ENCODE measurements at places on chromosomes 1 and 21. TPM values are rescaled to one million over a fixed set of nuclear protein-coding genes. Genes with fewer than 3 reads are reported as not detected.
A peak's percentile ranks its signal among the peaks of the same experiment; 100 is the strongest.

- DNase-seq = no peak
Observed at GRCh38 chr1:230082211-230082610, 15.2 kb downstream of the GALNT2 start.

GRCh38 chr1:224223819-224224714 lies 41.0 kb downstream of the DEGS1 start:
- DNase-seq = no peak

DNA sequence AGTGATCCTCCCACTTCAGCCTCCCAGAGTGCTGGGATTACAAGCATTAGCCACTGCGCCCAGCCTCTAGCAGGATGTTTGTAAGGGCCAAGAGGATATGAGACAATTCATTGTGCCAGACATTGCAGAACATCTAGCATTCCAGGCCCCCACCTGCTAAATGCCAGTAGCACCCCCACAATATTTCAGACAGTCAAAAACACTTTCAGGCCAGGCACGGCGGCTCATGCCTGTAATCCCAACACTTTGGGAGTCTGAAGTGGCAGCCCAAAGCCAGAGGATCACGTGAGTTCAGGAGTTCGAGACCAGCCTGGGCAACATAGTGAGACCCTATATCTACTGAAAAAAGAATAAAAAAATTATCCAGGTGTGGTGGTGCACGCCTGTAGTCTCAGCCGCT lies 12.9 kb downstream of the PPIE start:
- no peak for DNase-seq

The TRAF5 gene
- total RNA-seq = 16.2 TPM

- DNase-seq = no peak
Observed at GRCh38 chr1:101465941-101466340, 229.1 kb downstream of the S1PR1 start.

GRCh38 chr21:45032977-45033710 lies 41.2 kb upstream of the ADARB1 start:
- DNase-seq = no peak

The ITLN2 gene
- not detected for total RNA-seq

The SPATA1 gene
- total RNA-seq = 1.1 TPM

The DLGAP3 gene
- total RNA-seq = 0.24 TPM

DNA sequence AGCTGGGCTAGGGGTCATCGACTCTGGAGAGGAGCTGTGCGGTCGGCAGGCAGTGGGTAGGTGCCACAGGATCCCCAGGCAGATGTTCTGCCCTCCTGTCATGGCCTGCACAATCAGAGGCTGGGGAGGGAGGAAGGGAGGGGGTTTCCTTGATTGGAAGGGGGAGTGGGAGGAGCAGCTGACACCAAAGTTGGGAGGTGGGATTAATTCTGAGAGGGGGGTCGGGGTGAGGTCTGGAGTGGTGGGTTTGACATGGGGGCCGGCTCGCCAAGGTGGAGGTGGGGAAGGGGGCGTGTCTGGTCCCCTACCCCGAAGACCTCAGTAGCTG lies 651 bp upstream of the HPCA start:
- DNase-seq = no peak

The FAM72A gene
- 1.9 TPM for total RNA-seq

The MAN1C1 gene
- 1.7 TPM for total RNA-seq

DNA sequence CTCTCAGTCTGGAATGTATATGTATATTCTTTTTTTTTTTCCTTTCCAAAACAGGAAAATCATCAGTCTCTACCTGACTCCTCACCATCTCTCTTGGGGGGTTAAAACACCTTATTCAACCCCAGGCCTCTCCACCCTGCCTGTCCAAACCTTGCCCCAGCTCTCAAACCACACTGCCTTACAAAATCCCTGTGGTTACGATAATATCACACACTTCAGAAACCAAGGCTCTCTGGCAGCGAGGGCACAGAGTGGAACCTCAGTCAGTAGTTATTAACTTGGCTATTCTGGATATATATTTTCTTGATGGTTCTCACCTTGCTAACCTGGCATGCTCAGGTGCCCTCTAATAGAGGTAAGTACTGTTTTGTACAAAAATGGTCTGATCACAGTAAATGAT lies 24.7 kb downstream of the KIAA0040 start:
- no peak for DNase-seq

- no peak for DNase-seq
Observed at GRCh38 chr1:109282497-109282951, 421 bp downstream of the PSRC1 start.

DNA sequence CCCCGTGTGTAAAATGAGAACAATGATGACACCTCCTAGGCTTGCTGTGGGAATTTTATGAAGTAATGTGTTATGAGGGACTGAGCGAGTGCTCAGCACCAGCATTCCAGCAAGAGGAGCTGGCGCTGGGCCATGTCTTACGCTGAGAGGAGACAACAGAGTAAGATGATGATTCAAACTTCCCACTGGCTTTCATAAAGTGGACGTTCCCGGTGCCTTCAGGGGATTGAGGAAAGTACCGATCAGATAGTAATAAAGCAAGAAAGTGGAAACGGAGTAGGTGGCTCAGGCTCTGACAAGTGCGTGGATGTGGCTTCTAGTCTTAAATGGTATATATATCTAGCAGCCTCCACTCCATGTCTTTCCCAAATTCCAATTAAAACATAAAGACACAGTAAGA lies 23.8 kb downstream of the EPHA10 start:
- DNase-seq = no peak

DNA sequence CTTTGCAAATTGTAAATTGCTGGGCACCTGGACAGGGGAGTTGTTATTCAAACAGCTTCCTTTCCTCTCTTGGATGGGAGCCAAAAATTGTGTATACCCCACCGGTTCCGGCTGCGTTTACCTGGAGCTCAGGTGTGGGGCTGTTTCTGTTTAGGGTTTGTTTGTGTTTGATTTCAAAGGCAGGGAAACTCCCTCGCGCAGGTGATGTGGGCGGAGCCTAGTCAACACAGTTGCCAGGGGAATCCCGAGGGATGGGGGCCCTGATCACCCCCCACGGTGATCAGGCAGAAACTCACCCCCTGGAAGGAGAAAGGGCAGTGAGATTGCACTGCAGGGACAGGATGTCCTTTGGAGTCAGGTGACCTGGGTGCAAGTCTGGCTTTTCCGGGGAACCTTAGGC lies 28.3 kb downstream of the CDCP2 start:
- peak; percentile 75 for DNase-seq

GRCh38 chr1:228180959-228181644 lies 15.5 kb downstream of the IBA57 start:
- no peak for DNase-seq

The CFAP74 gene
- not detected for total RNA-seq

DNA sequence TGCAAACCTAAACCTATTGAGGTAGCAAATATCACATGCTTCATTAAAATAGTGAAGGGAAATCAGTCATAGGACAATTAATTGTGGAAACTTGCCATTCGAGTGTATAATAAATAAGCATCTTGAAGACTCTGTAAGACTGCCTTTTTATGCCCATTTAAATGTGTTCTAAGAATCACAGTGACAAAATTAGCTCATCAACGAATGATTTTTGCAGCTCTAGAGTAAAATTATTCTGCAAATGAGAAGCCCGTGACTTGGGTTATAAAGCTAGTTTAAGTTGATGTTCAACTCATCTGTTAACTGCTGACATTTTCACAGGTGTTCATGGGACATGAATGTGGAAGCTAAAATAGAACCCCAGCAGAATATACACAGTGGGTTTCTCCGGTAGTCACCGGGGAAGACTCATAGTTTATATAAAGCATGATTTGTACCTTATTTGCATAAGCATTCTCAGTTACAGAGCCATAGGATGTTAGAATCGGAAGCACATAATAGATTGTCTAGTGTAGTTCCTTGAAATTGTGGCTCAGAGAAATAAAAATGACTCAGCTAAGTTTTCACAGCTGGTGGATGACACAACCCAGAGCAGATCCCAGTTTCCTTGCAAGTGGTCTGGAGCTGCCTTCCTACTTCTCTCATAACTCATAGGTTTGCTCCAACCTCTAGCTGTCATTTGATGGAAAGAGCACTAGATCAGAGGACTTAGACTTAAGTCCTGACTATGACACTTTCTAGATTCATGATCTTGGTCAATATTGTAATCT lies 107.3 kb downstream of the UCHL5 start:
- no peak for DNase-seq

DNA sequence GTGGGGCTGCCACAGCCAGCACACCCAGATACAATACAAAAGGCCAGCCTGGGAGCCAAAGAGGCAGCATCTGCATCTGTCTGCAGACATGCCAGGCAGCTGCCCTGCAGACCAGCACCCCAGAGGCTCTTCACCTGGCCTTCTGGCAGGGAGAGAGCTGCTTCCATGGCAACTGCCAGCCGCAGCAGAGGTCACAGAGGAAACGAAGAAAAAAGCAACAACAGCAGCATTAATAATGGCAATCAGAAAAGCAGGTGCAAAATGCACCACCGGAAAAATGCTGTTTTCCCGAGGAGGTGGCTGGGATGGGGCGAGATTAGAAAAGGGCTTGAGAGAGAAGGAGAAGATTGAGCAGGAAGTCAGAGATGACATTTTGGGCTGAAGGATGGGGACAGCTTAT lies 309.5 kb downstream of the PCP4 start:
- no peak for DNase-seq

DNA sequence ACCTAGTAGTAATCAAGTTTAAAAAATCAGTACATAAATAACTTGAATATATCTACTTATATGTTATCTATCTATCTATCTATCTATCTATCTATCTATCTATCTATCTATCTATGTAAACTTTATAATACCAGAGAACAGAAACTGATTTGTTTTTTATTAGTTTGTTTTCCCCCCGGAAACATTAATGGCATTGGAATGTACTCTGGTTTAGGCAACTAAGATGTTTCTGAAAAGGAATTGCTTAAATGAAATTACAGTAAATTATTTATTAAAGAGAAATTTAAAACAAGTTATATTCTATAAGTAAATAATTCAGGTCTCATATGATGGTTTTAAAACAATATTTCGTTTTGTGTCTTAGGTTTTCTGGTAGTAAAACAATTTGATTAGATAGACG lies 681.0 kb upstream of the ADAMTS5 start:
- DNase-seq = no peak

DNA sequence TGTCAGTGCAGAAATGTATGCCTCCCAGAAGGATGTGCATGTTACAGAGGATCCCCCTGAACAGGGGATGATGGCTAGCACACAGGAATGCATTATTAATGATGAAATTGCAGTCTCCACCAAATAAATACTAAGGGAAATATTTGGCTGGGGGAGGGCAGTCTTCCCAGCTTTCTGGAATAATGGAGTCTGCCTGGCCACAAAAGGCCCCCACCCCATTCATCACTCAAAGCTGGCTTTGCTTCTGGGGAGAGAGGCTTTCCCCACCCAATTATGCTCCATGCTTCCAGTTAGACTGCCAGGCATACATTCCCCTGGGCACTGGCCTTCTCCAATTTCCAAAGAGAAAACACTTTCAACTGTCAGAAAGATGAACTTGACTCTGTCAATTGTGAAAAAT lies 302.7 kb downstream of the SIPA1L2 start:
- DNase-seq = no peak

The DSTYK gene
- 7.0 TPM for total RNA-seq

DNA sequence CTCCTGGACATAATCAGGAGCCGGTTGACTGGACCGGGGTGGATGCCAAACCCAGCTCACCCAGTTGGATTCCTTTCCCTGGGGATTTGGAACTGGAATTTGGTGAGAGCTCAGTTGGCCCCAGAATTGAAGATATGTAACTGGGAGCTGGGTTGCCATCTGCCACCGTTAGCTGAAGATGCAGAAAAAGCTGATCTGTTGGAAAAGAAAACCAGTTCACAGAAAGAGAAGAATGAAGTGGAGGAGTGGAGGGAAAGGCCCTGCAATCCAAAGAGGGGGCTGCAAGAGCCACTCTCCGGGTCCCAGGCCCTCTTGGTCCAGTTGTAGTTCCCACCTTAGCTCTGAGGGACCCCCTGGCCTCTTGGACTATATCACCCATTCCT lies 16.0 kb downstream of the TEX35 start:
- DNase-seq = no peak

The LORICRIN gene
- total RNA-seq = not detected

GRCh38 chr1:165631342-165632151 lies 513 bp downstream of the MGST3 start:
- peak; percentile 60 for DNase-seq

DNA sequence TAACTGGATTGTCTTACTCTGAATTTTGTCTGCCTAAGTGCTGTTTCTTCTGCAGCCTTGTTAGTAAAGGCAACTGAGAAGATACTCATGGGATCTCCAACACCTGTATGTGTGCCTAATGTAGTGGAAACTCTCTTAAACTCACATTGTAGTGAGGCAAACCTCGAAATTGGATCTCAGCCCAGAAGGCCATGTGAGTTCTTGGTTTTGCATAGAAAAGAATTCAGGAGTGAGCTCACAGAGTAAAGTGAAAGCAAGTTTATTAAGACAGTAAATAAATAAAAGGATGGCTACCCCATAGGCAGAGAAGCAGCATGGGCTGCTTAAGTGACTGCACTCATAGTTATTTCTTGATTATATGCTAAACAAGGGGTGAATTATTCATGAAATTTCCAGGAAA lies 1344.7 kb downstream of the NCAM2 start:
- no peak for DNase-seq

- no peak for DNase-seq
Observed at GRCh38 chr1:155260276-155260675, 1.9 kb downstream of the SCAMP3 start.

GRCh38 chr1:200861937-200862647 lies 10.7 kb upstream of the GPR25 start:
- DNase-seq = no peak

The SNX7 gene
- 45.9 TPM for total RNA-seq

DNA sequence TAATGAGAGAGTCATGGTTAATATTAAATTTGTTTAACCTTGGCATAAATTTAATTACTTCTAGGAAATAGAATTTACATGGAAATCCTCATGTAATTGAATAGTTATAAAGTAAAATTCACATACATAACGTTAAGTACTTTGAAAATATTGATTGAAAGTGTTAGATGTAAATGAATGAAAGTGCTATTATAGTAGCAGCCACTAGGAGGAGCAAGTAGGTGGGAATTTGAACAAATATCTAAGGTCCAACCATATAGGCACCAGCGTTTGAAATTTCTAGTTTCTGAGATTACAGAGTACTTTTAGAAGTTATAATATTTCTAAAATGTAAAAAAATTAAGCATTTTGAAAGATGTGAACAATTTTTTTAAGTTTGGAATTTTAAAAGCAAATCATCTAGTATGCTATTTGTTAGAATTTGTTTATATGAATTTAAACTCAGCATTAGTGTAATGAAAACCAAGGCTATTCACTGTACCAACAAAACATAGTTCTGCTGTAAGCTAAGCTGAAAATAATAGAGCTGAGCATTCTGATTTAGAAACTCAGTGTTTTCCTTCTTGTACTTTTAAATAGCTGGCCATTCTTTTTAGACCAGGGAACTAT lies 3.3 kb downstream of the B3GALT2 start:
- DNase-seq = no peak

The HES3 gene
- total RNA-seq = not detected

- DNase-seq = no peak
Observed at GRCh38 chr1:32540605-32541004, 1.4 kb downstream of the ZBTB8A start.

The SAMSN1 gene
- total RNA-seq = 4.2 TPM

DNA sequence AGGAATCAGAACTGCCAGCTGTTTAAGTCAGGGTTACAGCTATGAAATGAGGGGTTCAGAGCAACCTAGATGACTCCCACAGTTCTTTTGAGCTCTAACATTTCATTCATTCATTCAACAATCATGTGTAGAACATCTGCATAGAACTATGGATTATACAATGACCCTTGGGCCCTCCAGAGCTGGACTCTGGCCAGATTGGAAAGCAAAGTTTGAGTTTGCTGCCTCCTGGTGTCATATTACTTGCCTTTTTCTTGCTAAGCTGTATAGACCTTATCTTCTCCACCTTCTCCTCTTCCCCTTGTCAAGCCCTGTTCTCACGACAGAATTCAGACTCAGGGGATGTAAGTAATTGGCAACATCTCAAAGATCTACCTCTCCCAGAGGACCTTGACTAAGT lies 4.0 kb downstream of the CASQ2 start:
- DNase-seq = peak; percentile 39
